ENCODE measurements at places on chromosomes 7 and 10.

- ATAC-seq, result no peak
These were observed 4.8 kb downstream of the DNMBP start for GRCh38 chr10:100004805-100005510.

DNA sequence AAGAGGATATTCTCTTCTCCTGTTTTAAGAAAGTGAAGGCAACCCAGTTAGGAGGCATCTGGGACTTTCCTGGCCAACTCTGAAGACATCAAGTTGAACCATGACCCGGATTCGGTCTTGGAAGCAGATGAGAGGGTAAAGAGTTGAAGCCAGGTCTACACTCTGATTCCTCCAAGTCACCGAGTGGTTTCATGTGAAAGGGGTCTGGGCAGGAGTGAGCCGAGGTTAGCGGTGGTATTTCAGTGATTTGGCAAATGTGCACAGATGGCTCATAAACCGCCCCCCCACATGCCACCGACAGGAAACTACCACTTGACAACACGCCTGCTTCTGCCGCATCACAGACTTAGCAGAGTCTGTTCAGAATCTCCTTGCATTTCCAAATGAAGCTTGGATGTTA lies 11.4 kb upstream of the REPIN1 start:
- no peak for ATAC-seq

GRCh38 chr10:29141761-29142160 lies 147.1 kb upstream of the LYZL1 start:
- ATAC-seq, result no peak

GRCh38 chr7:29548823-29549222 lies 14.8 kb upstream of the PRR15 start:
- no peak for ATAC-seq

- ATAC-seq, result no peak
These were observed 377.2 kb upstream of the VWC2 start for GRCh38 chr7:49396229-49396628.

DNA sequence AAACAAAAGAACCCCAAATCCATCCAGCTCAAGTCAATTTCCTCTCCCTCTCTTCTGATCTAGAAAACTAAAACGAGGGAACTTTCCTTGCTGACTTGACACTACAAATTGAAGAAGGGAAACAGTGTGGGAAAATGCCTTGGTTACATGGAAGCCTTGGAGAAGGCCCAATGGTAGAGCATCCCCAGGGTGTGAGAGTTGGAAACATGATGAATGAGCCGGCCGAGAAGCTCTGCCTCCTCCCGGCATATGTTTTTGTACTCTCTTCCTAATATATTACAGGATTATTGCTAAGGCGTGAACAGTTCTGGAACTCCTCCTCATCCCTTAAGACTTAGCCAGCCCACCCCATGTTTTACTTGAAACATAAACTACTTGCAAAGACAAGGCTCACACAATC lies 618.2 kb upstream of the MGMT start:
- ATAC-seq, result no peak

GRCh38 chr7:12601302-12601869 lies 30.9 kb downstream of the SCIN start:
- no peak for ATAC-seq

DNA sequence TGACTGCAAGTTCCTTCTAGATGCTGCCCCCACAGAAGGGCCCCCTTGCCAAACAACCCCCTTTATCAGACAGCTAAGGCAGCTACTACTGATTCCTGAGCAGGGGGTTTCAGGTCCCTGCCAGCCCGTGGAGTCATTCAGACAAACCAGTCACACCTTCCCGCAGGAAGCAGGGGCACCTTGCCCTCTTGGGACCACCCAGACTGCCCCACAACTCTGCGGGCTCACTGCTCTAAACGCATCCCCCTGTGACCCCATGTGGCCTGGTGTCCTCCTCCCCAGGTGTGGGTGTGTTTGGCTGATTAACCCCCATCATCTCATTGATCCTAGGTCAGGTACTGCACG lies 298.9 kb downstream of the TCERG1L start:
- no peak for ATAC-seq

DNA sequence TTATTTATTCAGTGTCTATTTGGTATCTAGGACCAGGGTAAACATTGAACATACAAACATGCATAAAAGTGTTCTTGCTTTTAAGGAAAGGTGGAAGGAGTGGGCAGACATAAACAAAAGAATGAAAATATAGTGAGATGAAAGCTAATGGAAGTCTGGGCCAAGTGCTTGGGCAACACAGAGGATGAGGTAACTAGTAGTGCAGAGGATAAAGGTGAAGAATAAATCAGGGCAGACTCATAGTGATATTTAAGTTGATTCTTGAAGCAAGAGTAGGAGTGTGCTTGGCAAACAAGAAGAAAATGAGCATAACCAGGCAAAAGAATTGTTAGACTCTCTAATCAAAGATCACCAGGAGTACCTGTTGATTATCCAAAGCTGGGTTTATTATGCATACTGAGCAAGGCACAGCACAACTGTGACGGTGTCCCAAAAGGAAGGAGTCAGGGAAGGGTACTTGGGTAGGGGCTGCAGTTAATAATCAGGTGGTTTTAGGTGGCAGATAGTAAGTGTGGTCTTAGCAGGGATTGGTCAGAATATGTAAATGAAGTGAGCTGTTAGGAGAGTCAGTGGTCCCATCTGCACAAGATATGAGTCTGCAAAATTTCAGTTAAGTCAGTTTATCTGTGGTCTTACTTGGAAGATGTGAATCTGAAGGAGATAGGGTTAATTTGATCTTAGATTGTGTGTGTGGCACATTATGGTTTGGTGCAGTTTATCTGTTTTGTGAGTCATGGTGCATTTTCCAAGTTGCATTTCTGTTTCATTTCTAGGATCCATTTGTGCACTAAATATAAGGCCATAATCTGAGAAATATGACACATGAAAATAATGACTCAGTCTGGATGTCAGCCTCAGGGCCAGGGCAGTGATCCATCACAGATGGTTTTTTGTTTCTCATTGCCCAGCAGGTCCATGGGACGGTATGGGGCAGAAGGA lies 30.6 kb upstream of the TAX1BP1 start:
- ATAC-seq, result peak; percentile 28

- ATAC-seq, result no peak
These were observed 43.4 kb upstream of the KLF14 start for GRCh38 chr7:130777426-130777825.

- ATAC-seq, result no peak
These were observed 12.1 kb upstream of the NPFFR1 start for GRCh38 chr10:70295926-70296325.

DNA sequence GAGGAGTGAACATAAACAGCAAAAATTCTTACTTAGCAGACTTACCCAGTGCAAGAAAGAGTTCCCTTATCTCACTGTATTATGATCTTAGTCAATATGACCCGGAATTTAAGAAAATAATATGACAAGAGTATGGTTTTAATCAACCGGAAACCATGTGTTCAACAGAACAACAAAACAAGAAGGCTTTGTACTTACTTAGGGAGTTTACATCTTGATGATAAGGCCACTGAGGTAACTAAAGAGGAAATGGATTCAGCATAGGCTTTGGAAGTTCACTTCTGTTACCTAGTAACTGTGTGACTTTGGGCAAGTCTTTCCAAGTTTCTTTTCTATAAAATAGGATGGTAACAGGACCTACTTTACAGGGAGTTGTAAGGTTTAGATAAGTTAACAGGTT lies 7.4 kb upstream of the FAS start:
- ATAC-seq, result no peak

- ATAC-seq, result no peak
These were observed 357.4 kb downstream of the PLXNA4 start for GRCh38 chr7:132218876-132219275.

GRCh38 chr10:88525371-88526069 lies 57.6 kb downstream of the RNLS start:
- no peak for ATAC-seq

DNA sequence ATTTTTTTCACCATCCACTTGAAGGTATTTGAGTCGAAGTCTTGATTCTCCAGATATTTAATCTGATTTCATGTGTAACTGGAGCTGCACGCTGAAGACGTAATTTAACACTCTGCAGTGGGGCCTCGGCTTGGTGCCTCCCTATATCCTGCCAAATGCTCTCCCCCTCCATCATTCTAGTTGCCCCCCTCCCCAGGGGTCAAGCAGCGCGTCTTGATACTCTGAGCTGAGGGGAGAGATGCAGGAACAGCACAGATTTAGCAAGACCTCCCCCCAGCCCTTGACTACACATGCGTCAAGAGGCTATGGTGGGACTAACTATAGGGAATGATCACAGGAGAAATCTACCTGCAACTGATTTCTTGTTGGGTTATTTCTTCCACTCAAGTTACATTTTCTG lies 85.8 kb downstream of the PRPF18 start:
- ATAC-seq, result no peak

GRCh38 chr7:1253681-1254181 lies 21.1 kb downstream of the UNCX start:
- no peak for ATAC-seq

- ATAC-seq, result no peak
These were observed 35.8 kb downstream of the FOXP2 start for GRCh38 chr7:114450431-114450830.

DNA sequence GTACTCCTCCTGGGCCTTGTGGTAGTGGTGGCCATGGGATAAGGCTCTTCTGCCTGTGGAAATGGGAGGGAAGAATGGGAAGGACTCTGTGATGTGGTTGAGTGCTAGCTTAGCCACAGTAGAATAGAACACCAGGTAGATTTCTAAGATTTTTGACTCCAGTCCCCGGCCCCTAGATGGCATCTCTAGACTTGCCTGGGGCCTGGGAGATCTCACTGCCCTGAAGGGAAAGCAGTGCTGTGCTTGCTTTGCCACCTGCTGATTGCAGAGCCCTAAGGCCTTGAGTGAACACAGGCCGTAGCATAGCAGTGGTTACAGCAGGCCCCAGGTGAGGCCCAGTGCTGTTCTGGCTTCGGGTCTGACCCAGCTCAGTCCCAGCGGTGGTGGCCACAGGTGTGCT lies 252.0 kb downstream of the TCF7L2 start:
- no peak for ATAC-seq

DNA sequence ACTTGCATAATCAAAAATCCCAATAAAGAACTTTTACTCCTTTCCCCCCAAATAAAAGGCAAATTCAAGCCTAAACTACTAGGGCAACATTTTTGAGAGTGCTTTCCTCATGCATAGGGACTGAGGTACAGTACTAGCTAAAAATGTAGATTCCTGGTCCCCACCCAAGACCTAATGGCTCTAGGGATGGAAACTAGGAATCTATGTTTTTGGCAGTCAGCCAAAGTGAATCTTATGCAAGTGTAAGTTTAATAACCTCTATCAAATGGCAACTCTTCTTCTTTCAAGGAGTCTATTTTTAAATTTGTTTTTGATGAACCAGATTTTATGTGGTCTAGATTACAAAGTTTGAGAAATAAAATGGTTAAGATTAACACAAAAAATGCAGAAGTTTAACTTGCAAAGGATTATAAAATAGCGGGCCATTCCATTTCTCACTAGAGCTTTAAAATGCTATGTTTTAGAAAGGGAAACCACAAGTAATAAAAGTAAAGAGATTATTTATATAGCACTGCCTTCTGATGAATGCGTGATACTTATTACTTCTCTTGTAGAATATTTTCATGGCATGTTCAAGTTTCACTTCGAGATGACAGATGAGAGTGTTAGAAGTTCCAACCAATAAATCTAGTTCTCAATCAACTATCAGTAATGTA lies 70.4 kb upstream of the MDFIC start:
- no peak for ATAC-seq

GRCh38 chr10:132124201-132124920 lies 58.6 kb downstream of the JAKMIP3 start:
- ATAC-seq, result no peak

DNA sequence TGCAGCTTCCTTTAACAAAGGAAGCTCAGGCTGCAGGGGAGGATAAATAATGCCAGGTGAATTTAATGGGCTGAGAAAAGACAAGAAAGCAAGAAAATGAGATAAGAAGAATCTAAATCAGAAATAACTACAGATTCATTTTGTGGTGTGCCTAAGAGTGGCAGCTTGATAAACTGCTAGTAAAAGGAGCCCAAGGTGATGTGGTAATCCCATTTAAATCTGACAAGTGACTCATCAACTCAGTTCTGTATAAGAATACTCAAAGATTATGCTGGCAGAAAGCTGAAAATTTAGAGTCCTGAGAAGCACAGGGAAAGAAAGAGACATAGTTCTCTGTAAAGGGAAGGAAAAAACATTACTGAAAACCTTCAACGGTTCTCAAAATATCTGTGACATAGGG lies 109.4 kb upstream of the PDE1C start:
- ATAC-seq, result no peak

- no peak for ATAC-seq
These were observed 102.9 kb downstream of the PFKFB3 start for GRCh38 chr10:6305401-6306321.

DNA sequence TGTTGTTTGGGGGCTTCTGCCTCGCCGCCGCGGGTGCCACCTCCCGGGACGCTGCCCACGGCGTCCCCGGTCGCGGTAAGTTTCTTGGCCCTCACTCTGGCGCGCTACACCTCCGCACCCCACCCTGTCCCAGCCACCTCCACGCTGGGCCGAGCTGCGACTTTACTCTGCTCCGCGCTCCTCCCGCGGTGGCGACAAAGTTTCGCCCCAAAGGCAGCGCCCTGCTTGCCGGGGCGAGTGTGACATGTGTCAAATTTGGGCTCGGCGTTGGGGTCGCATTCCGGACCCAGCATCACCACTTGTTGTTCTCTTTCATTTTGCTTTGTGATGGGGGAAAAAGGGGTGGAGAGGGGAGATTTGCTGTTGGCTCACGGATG lies 167.7 kb upstream of the PPP1R3A start:
- peak; percentile 10 for ATAC-seq

DNA sequence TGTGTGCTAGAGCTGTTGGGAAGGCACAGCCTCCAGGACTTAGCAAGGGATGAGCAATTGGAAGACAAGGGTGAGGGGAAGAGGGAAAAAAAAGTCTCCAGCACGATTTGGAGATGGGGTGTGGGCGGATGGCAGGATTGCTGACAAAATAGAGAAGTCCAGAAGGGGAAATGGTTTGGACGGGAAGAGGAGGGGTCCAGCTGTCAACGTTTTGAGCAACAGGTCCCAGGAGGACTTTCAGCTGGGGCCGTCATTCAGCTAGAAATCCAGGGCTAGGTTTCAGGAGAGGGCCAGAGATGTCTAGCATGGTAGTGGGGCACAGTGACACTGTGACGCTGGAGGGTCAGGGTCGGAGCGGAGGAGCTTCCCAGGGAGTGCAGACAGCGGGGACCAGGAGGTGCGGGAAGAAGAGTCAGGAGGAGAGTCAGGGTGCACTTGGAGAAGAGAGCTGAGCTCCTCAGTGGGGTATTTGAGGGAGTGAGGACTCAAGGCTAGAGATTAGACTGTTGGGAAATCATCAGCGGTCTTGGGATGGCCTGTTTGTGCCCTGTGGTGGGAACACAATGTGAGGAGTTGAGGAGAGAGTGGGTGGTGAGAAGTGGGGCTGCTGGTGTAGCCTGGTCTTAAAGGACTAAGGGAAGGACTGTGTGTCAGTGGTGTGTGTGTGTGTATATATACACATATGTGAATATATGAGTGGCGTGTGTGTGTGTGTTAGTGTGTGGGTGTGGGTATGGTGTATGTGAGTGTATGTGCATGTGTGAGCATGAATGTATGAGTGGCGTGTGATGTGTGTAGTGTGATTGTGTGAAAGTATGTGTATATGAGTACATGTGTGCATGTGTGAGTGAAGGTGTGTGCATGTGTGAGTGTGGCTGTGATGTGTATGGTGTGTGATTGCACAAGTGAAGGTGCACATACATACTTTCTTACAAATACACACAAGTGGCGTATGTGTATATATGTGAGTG lies 3.8 kb downstream of the ZYX start:
- ATAC-seq, result no peak
